Hematopoietic multipotent progenitor cell treated with erythropoietin and hydrocortisone succinate and interleukin-3 and kit ligand, for 6 days (in vitro differentiated cells): ENCODE measurements at places on chromosomes 5 and 9.
A peak's percentile ranks its signal among the peaks of the same experiment; 100 is the strongest.

DNA sequence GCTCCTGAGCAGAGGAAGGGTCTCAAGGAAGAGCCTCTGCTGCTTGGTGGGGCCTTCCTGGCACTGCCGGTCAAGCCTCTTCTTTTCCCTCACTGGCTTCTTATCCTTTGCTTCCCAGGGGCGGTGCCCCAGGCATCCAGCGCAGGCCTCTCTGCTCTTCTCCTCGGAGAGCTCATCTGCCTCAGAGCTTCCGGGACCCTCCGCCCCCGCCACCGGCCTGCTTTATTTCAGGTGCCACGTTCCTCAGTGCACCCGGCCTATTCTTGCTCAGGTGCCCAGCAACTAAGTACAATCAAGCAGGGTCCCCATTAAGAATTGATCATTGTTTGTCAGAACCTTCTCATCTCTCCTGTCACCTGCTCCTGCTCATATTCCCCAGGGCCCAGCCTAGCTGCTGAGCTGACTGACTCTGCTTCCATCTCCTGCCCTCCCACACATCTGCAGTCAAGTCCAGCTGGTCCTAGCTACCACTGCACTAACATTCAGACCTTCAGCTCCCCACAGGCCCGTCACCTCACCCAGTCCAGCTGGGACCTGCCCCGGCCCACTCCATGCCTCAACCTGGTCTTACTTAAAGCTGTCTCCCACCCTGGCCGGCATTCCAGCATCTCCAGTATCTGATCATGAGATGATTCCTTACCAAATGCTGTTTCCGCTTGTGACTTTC is 114.3 kb upstream of the BOD1 start:
- DNase-seq, result no peak

GRCh38 chr9:102631559-102631958 is 363.6 kb upstream of the CYLC2 start:
- DNase-seq, result peak; percentile 40

GRCh38 chr5:102767862-102768261 is 12.8 kb downstream of the PAM start:
- DNase-seq, result no peak

DNA sequence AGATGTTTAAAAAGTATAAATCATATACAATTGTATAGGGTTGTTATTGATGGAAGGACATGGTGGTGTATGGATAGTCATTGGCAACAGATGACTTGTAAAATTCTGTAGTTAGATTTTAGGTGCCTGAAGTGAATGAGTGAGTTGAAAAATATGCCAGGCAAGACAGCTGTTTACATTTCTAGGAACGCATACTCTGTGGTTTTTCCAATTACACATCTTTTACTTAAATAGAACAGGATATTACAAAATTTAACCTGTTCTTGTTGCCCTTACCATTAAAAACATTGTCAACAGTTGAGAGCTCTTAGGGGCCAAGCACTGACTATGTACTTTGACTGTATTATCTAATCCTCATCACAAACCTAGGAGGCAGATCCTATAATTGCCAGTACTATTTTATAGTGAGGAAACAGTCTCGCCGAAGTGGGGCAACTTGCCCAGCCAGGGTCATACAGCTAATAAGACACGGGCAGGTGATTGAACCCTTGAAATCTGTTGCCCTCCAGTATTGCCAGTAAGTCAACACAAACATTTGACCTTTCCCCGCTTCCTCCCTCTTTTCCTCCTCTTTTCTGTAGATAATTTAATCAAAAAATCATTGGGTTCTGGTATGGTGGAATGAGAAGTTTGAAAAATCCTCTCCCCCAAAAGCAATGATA is 88.6 kb downstream of the MACROH2A1 start:
- DNase-seq, result peak; percentile 58

GRCh38 chr9:90815183-90815943 is 13.7 kb downstream of the SYK start:
- DNase-seq, result peak; percentile 87
